ENCODE measurements at places on chromosomes 12 and 14. TPM values are rescaled to one million over a fixed set of nuclear protein-coding genes. Genes with fewer than 3 reads are reported as not detected.

DLGAP5 gene
- 23.4 TPM for total RNA-seq

FAIM2 gene
- 7.4 TPM for total RNA-seq

REM2 gene
- 0.16 TPM for total RNA-seq

CERS5 gene
- 51.0 TPM for total RNA-seq

DNA sequence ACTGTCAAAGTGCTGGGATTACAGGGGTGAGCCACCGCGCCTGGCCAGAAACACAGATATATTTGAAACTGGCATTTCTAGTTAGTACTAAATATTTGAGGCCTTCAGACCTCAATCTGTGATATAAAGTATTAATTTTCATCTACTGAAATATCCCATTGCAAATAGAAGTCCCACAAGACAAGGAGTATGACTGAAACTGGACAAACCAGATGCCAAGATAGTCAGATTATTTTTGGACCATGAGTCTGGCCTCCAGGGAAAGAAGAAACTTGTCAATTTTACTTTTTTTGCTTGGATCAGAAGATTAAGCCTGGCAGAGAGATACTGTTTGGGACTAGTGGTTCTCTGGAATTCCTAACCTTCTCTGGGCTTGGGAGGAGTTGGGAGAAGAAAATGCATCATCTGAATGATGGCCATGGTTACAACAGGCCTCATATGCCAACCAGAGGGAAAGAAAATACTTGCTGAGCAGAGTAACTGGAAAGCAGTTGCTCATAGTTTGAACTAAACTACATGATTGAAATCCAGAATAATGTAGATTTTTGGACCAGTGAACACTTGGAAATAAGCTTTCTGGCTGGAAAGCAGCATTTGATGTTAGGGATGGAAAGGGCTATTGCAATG lies 2.9 kb upstream of the SMOC1 start:
- DNase-seq, result no peak

DNA sequence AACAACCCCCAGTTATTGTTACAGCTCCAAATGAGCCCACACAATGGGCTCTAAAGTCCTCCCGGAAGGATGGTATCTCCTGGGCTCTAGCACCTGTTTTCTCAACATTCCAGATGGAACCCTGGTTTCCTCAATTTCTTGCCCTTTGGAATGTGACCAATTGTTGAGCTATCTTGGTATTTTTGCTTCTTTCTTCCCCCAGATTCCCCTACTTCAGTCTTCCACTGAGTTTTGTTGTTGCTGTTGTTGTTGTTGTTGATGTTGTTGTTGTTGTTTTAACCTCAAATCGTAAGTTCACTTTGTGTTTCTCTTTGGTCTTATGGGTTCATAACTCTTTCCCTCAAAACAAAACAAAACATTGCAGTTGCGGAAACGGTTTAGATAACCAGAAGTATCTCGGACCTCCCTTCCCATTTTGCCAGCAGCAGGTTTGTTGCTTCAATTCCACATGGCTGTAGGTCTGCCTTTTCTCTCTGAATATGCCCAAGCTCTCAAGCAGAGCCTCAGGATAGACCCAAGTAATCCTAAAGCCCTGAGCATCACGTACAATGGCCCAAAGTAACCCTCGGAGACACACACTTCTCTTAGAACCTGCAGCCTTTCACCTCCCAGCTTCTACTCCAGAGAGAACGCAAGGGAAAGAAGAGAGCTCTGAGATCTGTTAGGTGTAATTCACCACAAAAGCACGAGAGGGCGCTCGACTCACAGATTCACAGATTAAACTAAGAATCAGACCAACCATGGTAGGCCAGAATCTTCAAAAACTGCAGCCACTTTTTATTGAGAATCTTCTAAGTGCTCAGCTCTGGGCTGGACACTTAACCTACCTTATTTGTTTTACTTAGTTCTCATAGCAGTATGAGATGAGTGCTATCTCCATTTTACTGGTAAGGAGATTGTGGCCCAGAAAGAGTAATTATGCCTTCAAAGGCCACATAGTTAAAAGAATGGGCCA lies 1.0 kb upstream of the DDX23 start:
- peak; percentile 92 for DNase-seq

DNA sequence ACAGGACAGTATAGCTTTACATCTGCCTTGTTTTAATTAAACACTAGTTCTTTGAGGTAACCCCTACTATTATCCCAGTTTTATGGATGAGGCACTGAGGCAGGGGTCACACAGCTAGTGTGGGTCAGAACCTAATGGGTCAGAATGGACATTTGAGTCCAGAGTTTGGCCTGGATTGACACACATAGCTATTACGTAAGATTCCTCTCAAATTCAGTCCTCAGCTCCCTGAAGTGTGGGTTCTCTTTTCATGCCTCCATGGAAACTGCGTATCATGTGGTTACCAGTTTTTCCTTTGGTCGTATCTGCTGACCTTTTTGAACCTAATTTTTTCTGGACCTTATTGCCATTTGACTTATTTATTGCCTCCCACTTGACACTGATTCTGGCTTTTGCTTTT lies 40.4 kb downstream of the PSEN1 start:
- no peak for DNase-seq

- no peak for DNase-seq
Measured at GRCh38 chr14:89828471-89829165, 125.9 kb downstream of the EFCAB11 start.

- no peak for DNase-seq
Measured at GRCh38 chr12:49027846-49028555, 9.4 kb upstream of the PRKAG1 start.

DNA sequence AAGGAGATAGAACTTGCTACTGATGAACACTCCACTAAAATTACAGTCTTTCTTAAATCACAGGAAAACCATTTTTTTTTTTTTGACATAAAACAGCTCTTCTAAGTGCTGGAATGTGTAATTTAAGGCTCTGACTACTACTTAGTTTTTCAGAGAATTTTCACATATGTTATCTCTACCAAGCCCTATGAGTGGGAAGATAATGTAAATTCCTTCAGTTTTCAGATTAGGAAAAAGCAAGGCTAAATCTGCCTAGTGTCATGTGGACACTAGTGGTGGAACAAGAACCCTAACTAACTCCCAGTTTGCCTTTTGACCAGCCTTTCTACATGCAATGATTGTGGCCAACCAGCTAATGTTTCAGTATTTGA lies 37.3 kb upstream of the CSRP2 start:
- DNase-seq, result no peak

- no peak for DNase-seq
Measured at GRCh38 chr12:57240066-57240921, 10.7 kb downstream of the STAC3 start.

GRCh38 chr12:124696693-124697476 lies 129.5 kb upstream of the NCOR2 start:
- no peak for DNase-seq

DNA sequence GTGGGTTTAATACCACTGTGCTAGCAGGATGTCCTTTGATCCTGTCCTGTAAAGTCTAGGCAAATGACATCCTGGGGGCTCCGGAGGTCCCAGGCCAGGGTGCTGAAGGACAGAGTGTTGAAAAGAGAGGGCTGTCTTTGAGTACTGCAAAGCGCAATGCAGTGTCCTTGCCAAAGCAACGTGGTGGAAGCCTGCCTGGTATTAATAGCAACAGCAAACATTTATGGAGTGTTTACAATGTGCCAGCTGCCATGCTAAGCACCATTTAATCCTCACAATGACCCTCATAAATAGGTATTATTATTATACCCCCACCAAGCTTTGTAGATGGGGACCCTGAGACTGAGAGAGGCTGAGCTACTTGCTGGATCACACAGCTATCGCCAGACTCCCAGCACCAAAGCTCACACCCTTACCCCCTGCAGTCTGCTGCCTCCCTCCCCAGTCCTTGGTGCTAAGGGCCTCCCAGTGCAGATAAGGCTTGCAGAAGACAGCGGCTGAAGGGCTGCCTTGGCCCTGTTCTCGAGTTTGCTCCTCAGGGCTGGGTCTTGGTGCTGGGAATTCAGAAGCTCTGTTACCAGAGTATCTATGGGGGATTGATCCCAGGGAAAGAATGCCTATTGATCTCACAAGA lies 427.7 kb downstream of the FUT8 start:
- no peak for DNase-seq

DNA sequence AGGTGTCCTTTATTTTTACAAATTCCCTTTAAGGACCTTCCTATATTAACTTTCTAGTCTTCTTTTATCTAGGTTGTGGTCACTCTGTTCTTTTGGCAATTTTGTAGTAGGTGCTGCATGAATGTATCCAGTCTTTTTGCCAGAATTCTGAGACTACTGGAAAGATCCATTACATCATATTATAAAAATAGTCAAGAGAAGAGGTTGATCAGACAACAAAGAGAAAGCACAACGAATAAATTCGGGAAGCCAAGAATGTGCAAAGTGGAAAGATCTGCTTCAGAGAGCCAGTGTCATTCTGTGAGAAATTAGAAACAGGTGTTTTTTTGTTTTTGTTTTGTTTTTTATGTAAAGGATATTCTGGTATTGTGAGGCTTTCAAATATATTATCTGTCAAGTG lies 15.8 kb upstream of the SLC16A7 start:
- no peak for DNase-seq

DNA sequence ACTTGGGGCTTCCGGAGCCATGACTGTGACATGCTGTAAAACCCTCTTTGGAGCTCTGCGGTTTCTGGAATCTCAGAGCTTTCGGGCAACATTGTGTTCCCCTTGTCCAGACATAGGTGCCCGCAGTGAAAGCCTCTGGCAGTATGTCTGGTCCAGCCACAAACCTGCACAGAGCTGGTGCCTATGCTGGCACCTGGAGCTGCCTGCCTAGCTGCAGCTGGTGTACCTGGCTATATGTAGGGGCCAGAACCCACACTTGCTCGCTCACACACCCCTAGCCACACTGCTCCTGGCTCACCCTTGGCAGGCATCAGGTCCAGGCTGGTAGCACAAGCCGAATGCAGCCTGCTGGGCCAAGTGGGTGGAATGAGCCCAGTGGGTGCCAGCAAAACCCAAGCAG lies 861.1 kb downstream of the FLRT2 start:
- no peak for DNase-seq

GRCh38 chr14:101380512-101380911 lies 180.8 kb upstream of the DIO3 start:
- no peak for DNase-seq

GRCh38 chr12:8887285-8887715 lies 27.0 kb upstream of the PHC1 start:
- no peak for DNase-seq

DNA sequence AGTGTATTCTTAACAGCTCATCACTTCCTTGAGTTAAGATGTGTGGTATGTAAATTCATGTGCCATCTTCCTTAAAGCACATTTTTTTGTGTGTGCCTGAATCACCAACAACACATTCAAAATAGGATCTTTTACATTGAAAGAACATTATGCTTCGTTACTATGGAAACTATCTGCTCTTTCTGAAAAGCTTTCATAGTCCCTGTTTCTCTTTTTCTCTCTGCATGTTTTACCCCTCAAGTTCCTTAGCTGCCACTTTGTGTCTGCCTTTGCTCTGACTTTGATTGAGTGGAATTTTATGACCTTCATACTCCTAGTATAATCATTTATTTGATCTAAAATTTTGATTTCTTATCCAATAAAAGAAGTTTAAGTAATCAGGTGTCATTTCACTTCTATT lies 880.3 kb upstream of the FOXG1 start:
- no peak for DNase-seq

GRCh38 chr12:47894068-47894467 lies 10.7 kb downstream of the VDR start:
- DNase-seq, result no peak

DNA sequence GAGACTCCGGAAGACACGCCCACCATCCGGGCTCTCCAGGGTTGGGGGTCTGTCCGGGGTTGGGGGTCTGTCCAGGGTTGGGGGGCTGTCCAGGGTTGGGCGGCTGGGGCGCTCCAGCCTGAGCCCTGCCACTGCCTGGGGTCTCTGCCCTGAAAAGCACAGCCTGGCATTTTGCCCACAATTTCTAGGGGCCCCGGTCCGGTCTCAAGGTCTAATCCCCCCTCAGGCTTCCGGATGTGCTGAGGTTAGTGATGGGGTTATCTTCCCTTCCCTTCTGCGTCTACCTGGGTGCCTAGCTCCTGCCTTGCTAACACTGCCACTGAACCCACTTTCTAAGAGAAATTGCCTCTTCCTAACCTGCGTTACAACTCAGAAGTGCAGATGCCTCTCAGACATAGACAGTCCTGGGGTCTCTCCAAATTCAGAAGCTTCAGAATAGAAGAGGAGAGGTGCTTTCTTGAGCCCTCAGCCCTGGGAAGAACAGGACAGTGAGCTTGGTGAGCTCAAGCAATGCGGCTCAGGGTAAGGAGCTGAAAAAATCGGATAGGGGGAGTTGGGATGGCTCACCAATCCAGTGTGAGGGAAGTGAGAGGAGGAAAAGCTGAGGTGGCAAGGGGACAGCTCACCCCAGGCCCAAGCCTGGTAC lies 5.7 kb downstream of the LHX5 start:
- no peak for DNase-seq

Measured in urinary bladder (tissue), 4 donors.